Cortex of kidney (tissue), 1 donor: ENCODE measurements at places on chromosomes 5 and 9.

DNA sequence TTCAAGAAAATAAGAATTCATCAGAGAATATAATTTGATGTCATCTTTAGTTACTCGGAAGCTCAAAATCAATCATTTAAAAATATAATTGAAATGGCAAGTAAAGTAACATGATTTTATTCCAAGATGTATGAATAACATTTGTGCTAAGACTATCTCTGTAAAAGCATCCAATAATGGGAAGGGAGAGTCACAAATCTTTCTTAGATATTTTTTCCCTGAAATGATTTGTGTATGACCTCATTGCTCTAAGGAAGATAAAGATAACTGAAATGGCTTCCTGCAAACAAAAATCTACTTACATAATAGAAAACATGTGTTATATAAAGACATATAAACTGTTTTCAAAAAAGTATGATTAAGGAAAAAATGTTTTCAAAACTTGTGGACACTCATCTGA is 97.4 kb upstream of the FGF10 start:
- DNase-seq = no peak

GRCh38 chr5:146368137-146368536 is 29.5 kb downstream of the POU4F3 start:
- no peak for DNase-seq

- no peak for DNase-seq
Observed at GRCh38 chr9:107784235-107784958, 294.8 kb upstream of the KLF4 start.

DNA sequence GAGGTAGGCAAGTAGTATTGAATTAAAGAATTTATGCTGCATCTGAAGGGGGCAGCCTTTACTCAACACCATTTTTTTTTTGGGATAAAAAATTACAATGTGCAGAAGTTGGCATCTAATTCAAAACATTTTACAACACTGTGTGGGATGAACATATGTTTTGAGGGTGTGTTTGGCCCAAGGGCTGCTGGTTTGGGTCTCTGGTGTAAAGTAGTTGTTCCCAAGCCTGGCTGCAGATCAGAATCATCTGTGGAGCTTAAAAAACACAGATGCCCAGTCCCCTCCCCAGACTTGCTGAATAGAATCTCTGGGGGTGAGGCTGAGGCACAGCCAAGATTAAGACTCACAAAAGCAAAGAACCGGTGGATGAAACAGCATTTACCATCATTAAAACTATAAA is 33.0 kb upstream of the PDZD2 start:
- no peak for DNase-seq

- DNase-seq = no peak
Observed at GRCh38 chr9:28197653-28198052, 624.4 kb upstream of the C9orf72 start.

DNA sequence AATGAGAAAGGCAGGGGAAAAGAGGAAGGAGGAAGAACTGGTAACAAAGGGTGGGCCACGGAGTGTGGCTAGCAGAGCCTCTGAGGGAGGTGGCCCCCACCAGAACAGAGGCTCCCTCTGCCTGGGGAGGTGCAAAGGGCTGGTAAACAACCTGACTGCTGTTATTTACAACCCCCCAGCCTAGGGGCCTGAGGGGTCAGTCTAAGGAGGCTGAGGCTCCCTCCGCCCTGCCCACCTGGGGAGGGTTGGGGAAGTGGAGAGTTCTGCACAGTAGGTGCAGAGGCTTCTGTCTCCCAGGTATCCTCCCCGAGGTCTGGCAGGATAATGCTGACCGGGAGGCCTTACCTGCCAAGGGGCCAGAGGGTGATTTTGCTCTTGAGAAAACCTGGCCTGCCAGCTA is 35.6 kb upstream of the SMU1 start:
- DNase-seq = no peak

DNA sequence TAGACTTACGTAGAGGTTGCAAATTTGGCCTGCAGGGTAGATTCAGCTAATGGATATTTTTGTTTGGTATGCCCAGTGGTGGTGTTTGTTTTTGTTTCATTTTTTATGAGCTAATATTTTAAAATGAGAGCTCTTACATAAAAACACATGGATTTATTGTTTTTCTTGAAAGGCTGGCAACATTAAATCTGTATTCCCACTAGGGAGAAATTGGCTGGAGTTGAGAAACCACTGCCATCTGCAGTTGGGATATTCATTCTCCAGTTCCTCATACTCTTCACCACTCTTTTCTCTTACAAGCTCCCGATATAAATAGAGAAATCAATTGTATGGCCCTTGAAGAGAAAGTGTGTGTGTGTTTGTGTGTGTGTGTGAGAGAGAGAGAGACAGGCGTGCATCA is 143.3 kb downstream of the ALDH1A1 start:
- DNase-seq = no peak

DNA sequence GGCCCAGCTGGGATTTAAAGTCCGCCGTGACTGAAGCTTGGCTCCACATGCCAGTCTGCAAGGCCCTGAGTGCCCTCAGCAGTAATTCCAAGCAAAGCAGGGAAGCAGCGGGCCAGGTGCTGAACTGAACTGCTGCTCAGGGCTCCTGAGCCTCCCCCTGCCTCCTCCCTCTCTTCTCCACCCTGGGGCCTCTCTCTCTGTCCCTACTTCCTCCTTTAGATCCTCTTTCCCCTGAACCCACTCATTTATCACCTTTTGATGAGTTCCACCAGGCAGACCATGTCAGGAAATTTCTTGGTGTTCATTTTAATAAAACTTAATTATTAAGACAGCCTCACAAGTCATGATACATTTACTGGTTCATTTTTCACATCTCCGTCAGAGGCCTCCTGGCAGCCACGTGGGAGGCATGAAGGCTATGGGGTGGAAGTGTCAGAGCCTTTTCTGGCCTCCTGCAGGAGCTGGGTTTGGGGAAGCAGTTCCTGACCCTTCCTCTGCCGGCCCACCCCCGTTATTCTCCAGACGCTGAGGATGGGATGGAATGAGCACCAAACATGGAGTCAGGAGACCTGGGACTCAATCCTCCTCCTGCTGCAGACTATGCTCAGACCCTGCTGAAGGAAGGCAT is 32.2 kb upstream of the KCNIP1 start:
- no peak for DNase-seq

GRCh38 chr5:96785326-96786109 is 22.2 kb downstream of the ERAP1 start:
- no peak for DNase-seq

- DNase-seq = no peak
Observed at GRCh38 chr5:36521838-36522745, 84.3 kb upstream of the SLC1A3 start.

DNA sequence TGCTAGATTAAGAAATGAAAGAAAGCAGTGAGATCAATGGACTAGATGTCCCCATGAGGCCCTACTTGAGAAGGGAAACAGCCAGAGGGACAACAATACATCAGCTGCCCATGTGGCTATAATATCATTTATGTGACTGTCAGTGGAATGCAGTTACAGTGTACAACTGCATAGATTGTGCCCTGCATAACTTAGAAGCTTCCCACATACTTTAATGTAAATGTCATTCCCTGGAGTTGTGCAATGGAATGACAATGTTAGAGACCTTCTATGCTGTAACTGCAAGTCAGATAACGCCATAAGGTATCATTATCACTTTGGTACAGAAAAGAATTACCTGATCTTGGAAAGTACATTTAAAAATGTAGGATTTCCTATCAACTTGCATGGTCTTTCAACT is 67.4 kb downstream of the FBN2 start:
- no peak for DNase-seq

- no peak for DNase-seq
Observed at GRCh38 chr5:102975457-102976182, 144.3 kb downstream of the GIN1 start.

GRCh38 chr5:66634601-66635000 is 38.4 kb downstream of the MAST4 start:
- no peak for DNase-seq

DNA sequence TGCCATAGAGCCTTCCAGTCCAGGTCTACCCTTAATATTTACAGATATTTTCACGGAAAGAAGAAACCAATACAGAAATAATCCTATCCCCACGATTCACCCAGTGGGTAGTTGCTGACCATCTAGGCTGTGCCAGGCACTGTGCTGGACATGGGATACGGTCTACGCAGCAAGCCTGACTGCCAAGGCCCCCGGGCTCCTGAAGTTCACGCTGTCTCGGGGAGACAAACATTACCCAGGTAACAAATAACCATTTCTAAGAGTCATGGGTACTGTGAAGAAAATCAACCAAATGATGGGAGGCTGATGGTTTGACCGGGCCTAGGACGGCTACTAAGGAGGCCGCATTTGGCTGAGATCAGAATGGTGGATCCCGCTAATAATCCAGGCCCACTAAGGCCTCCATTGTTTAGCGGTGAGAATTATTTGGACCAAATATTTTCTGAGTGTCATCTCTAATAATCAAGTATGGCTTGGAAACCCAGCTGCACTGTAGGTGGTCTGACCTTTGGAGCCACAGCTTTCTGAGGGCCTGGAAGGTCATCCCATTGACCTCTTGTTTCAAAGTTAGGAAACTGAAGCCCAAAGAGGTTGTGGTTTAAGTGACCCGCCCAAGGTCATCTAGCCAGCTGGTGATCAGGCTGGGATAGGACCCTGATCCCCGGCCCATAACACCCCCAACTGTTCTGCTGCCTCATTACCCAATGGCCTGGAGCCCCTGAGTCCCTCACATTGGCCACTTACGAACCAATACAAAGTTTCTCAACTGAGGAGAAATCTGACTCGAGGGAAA is 82.4 kb downstream of the AK8 start:
- DNase-seq = no peak

- no peak for DNase-seq
Observed at GRCh38 chr9:26954050-26954508, 2.1 kb upstream of the IFT74 start.

- no peak for DNase-seq
Observed at GRCh38 chr5:14753947-14754346, 89.4 kb downstream of the OTULIN start.

GRCh38 chr5:69312459-69313160 is 20.0 kb downstream of the CCDC125 start:
- DNase-seq = no peak

- no peak for DNase-seq
Observed at GRCh38 chr5:171721464-171721863, 64.2 kb upstream of the SMIM23 start.

- DNase-seq = no peak
Observed at GRCh38 chr5:126521130-126521529, 73.9 kb downstream of the ALDH7A1 start.

DNA sequence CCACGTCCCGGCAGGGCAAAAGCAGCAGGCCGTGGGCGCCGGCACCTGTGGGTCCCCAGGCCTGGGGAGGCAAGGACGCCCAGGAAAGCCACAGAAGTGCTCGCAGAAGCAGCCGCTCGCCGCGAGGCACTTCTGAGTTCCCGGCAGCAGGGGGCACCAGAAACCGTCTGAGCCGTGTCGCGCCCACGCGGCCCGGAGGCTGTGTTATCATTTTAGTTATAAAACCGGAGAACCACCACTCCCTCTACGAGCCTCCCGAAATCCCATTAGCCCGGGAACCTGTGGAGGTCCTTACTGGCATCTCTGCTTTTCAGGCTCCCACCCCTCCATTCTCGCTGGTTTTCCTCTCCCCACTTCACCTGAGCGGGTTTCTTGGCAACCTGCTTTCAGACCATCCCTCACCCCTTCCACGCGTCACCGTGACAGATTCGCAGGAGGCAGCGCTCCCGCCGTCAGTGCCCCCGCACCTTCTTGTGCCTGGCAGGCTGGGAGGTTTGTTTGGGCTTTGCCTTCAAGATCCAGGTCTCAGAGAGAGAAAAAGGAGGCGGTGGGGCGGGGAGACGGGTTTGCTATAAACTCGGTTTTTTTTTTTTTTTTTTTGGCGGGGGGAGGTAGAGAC is 2.3 kb downstream of the GDNF start:
- no peak for DNase-seq

GRCh38 chr9:69715825-69716224 is 43.7 kb upstream of the APBA1 start:
- no peak for DNase-seq

GRCh38 chr5:988322-988721 is 20.3 kb upstream of the NKD2 start:
- DNase-seq = no peak

DNA sequence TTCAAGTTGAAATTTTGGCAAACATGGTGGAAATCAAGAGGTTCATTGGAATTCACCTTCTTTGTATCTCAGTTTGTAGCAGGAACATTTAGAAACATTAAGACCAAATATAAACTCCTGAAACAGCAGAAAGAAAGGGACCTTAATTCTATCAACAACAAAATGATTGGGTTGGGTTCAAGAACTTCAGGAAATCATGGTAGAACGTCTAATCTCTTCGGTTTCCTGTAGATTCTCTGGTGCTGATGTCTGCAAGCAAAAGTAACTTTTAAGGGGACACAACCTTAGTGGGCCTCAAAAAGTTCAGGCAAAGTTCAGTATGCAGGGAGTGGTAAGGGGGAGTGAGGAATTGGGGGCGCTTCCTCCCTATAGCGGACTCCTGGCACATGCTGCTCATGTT is 3.4 kb downstream of the IL33 start:
- DNase-seq = no peak

- DNase-seq = no peak
Observed at GRCh38 chr5:135476615-135477581, 24.7 kb upstream of the TIFAB start.

GRCh38 chr9:87116492-87116891 is 169.2 kb upstream of the GAS1 start:
- DNase-seq = no peak

DNA sequence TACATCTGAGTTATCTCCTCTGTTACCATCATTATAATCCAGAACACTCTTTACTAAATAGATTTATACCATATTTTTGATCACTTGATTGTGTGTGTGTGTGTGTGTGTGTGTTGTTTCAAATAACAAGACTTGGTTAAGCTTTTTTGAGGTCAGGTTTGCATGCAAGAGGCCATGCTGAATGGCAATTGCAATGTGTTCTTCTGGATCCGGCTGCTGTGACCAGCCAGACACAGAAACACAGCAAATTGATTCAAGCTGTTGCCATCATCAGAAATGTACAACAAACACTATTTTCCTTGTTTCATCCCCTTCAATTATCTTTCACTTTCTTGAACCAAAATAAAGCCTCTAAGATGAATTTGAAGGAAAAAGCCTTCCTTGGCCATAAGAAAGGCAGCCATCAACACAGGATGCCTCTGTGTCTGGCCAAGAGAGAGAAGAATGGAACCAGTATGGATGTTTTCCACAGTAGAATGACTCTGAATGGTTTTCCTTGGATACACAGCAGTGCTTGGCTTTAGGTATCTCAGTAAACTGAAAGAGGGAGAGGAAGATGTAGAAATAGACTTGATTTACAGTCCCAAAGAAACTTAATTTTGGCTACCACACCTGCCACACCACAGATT is 53.9 kb downstream of the DPYSL3 start:
- DNase-seq = no peak

DNA sequence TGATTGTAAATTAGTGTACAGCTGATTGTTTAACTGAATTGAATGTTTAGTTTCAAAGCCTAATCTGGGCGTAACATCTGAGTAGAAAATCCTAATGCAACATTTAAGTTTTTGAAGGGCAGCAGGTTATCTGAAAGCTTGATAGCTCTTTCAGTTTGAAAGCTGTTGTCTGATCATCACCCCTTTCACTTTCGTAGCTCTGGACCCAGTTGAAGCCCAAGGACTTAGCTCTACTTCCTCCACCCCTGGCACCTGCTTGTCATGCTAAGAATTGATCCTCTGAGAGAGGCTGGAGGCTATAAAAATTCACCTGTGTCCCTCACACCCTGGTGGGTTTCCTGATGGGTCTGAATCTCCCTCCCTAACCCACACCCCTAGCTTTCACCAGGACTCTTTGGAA is 86.0 kb downstream of the ZFAND5 start:
- no peak for DNase-seq

- no peak for DNase-seq
Observed at GRCh38 chr9:90872835-90873294, 71.2 kb downstream of the SYK start.

- DNase-seq = no peak
Observed at GRCh38 chr9:14437354-14438231, 123.7 kb upstream of the NFIB start.
